ENCODE measurements at places on chromosomes 2 and 18. TPM values are rescaled to one million over a fixed set of nuclear protein-coding genes. Genes with fewer than 3 reads are reported as not detected.
A peak's percentile ranks its signal among the peaks of the same experiment; 100 is the strongest.

Gene INHBB
- 4.4 TPM for total RNA-seq

GRCh38 chr2:20584399-20585358, 66.2 kb downstream of the HS1BP3 start:
- H3K4me3 ChIP-seq: no peak overlapping the region
- peak overlapping the region; percentile 81 for H3K27ac ChIP-seq
- no peaks in the 10 kb centered on the region for H3K27me3 ChIP-seq
- H3K36me3 ChIP-seq: no peaks in the 10 kb centered on the region

DNA sequence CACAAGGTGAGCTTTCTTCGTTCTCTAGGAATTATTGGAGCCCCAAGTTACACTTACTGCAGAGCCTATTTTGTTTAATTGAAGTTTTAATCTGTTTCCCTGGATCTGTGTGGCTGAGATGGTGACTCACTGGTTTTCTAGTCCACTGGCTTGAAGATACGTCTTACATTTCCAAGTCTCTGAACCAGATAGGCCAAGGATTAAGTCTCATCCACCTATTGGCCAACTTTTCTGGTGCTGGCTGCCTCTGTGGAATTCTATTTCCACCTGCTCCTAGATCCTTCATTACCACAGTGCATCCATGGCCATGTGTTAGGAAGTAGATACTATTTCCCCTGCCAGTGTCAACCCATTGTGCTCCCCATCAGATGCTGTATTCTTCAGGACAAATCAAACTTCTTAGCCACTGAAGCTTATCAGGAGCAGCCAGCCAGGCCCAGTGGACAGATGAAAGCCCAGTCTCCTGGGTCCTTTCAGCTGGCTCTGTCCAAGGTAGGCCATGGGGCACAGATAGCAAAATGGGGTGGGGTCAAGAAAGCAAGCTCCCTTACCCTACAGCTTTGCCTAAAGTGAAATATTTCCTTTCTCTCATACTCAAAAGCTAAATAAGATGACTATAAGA, 198.8 kb upstream of the TCF4 start:
- H3K36me3 ChIP-seq: no peaks in the 10 kb centered on the region
- DNase-seq: no peak
- no peak overlapping the region for H3K27ac ChIP-seq
- no peaks in the 10 kb centered on the region for H3K27me3 ChIP-seq
- H3K4me1 ChIP-seq: peaks cover 3% of the 10 kb centered on the region
- no peak overlapping the region for H3K4me3 ChIP-seq

- no peaks in the 10 kb centered on the region for H3K36me3 ChIP-seq
- DNase-seq: no peak
- no peak overlapping the region for H3K4me3 ChIP-seq
- H3K27me3 ChIP-seq: no peaks in the 10 kb centered on the region
- H3K27ac ChIP-seq: no peak overlapping the region
Observed at GRCh38 chr2:55550368-55551102, 31.0 kb downstream of the CFAP36 start.

DNA sequence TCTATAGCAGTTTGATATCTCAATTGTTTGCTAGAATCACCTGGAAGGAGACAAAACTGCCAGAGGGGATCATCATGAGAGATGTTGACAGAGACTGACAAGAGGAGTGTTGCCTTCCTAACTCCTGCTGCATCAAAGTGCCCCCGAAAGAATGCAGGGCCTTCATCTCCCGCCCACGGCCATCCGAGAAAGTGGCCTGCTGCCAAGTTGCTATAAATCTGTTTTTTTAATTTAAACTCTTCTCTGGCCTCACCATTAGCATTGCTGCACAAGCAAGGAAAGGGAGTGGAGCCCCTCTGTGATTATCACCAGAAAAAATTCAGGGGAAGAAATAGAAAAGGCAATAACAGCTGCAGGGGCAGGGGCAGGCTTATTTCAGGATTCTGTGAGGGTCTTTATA, 238.1 kb upstream of the EPHA4 start:
- H3K4me3 ChIP-seq: no peak overlapping the region
- H3K4me1 ChIP-seq: peaks cover 4% of the 10 kb centered on the region
- DNase-seq: no peak

DNA sequence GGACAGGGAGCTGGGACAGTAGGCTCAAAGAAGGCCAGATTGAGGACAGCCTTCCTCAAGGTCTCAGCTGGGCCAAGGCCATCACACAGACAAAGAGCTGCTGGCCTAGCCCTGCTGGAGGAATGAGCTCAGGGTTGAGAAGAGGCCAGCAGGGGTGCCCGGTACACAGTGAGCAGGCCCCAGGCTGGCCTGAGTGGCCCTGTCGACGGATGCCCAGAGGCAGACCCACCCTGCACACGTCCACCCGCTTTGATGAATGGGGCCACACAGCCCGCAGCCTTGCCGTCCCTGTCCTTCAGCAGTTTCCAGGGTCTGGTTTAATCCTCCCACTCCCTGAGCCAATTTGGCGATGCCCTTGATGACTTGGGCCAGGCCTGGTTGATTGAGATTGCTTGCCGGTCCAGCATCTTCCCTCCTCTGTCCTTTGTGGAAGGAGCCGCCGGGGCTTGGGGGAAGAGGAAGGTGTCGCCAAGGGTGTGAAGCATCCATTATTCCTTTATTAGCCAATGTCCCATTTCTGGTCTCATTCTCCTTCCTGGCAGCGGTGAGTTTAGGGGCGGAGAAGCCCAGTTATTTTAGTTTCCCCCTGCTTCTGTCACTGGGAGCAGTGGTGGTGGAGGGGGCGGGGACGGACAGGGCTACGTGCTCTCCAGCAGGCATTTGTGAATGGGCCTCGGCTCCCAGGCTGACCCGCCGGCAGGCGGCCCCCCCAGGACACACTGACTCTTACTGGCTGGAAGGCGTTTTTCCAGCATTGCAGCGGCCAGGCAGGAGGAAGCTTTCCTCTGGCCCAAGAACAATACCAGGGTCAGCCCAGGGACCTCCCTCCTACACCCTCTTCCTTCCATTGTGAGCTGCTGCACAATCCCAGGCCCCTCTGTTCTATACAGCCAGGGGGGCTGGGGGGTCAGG, 141.8 kb downstream of the CTIF start:
- no peaks in the 10 kb centered on the region for H3K36me3 ChIP-seq
- H3K4me1 ChIP-seq: peaks cover 3% of the 10 kb centered on the region
- H3K27me3 ChIP-seq: no peaks in the 10 kb centered on the region
- no peak overlapping the region for H3K27ac ChIP-seq
- H3K4me3 ChIP-seq: no peak overlapping the region
- DNase-seq: no peak

- H3K27ac ChIP-seq: no peak overlapping the region
- H3K36me3 ChIP-seq: no peaks in the 10 kb centered on the region
- H3K4me3 ChIP-seq: no peak overlapping the region
- no peak for DNase-seq
- H3K27me3 ChIP-seq: no peaks in the 10 kb centered on the region
Observed at GRCh38 chr2:26530696-26531095, 52.8 kb upstream of the OTOF start.
